ENCODE measurements at places on chromosomes 2 and 18.

DNA sequence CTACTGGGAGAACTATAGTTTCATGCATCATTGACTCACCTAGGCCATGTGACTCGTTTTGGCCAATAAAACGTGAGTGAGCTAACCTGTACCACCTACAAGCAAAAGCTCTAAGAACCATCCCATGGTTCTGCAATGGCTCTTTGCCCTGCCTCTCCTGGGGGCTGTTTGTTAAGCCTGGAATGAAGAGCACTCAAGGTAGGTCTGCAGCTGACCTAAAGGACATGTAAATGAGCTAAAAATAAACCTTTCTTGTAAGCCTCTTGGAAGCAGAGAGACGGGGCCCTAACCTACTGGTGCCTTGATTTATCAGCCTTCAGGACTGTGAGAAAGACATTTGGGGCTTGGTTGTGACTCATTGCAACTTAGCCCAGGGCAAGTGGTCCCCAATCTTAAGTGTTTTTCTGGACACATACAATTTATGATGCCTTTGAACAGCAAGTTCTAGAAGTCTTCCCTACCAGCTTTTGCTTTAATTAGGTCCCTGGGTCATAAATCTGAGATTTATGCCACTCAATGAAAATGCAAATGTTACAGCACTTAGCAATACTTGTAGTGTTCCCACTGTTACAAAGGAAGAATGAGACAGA lies 107.4 kb downstream of the OSBPL6 start:
- no peak for DNase-seq

DNA sequence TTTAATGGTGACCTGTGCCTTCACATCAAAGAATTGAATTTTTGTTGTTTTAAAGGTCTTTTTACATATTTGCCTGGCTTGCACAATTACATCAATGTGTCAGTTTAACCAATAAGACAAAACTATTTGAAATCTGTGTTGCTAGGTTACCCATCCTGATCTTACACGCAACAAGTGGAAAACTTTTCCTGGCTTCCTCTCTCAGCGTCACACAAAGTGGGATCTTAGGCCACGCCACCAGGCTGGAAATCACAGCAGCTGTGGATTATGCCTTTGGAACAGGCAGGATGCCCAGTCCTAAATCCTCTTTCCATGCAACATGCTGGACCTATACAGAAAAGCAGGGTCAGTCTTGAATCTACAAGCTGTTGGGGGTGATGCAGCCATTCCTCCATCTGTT lies 298.2 kb upstream of the HNRNPA3 start:
- no peak for DNase-seq

GRCh38 chr2:190505696-190506095 lies 28.8 kb downstream of the NEMP2 start:
- DNase-seq = no peak

- DNase-seq = no peak
Observed at GRCh38 chr18:53997064-53997463, 227.4 kb downstream of the MBD2 start.

GRCh38 chr2:10385933-10386773 lies 62.0 kb downstream of the ODC1 start:
- no peak for DNase-seq

- no peak for DNase-seq
Observed at GRCh38 chr2:168137510-168138180, 109.8 kb downstream of the STK39 start.

DNA sequence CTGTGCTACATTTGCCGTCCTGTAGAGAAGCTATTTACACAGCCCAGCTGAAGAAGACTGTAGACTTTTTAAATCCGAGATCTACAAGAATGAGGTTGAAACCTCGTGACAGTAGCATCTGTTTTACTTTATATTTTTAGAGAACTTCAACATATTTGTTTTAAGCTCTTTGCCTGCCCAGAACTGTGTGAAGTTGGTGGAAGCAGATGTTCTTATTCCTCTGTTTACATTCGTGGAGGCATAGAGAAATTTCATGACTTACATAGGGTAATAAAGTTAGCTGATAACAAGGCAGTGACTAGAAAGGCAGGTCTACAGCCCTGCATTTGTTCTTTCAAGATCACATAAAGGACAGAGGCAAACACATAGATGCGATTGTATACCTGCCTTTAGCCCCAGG lies 47.0 kb upstream of the MAP3K20 start:
- no peak for DNase-seq

DNA sequence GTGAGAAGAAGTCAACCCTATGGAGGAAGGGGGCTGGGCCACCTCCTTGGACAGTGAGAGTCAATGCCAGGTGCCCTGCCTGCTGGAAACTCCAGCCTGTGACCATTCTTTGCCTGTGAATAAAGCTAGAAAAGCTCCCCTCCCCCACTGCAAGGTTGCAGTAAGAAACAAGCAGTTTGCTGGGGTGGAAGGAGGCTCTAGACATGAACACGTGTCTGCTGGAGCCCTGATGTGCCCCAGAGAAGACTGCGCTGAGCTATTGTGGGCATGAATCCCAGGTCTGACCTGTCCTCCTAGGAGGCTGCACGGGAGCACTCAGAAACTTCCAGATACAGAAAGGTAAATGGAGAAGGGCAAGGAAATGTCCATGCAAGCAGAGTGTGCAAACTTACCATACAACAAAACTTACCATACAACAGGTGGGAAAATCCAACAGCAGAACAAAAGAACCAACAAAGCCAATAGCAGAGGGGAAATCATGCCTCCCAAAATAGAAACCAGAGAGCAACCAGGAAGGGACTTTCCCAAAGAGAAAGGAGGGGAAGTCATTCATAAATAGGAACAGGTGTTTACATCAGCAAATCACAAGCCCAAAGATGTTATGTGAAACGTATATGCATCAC lies 278.7 kb downstream of the BCL2 start:
- DNase-seq = no peak

DNA sequence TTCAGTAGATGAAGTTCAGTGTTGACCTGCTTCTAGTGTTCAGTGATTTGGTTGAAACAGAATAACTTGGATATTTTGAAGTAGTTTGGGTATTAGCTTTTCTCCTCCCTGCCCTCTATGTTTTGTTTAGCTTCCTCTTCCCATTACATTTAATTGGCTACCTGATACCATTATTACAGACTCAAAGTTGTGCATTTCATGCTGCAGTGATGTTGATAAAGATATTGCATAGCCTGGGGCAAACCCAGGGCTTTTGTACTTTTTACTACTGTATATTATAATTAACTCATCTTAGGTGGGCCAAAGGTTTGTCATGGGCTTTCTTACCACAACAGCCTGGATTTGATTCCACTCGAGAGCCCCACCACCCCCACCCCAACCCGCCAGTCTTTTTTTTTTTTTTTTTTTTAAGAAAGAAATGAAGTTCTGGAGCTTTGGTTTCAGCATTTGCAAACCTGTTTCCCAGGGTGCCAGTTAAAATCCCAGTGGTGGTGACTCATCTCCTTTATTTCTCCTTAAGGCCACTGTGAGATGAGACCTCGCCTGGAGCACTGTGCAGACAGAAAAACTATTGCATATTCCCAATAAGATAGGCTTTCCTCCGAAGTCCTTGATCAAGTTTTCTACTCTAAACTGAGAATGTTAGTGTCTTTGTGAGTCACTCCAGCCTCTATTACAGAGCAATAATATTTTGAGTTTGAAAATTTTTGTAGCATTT lies 393.7 kb upstream of the FANCL start:
- DNase-seq = no peak

Data from effector memory CD4-positive, alpha-beta T cell (primary cell).